ENCODE measurements at places on chromosomes 6 and 20.

GRCh38 chr6:33169291-33170175 is 22.7 kb downstream of the COL11A2 start:
- DNase-seq: no peak
- H3K36me3 ChIP-seq: no peaks in the 10 kb centered on the region
- H3K27me3 ChIP-seq: no peaks in the 10 kb centered on the region
- H3K4me3 ChIP-seq: no peak overlapping the region

GRCh38 chr20:43781215-43781614 is 54.4 kb upstream of the GTSF1L start:
- no peaks in the 10 kb centered on the region for H3K27me3 ChIP-seq
- no peaks in the 10 kb centered on the region for H3K4me1 ChIP-seq
- no peak overlapping the region for H3K4me3 ChIP-seq
- DNase-seq: no peak
- H3K36me3 ChIP-seq: peaks cover 2% of the 10 kb centered on the region

DNA sequence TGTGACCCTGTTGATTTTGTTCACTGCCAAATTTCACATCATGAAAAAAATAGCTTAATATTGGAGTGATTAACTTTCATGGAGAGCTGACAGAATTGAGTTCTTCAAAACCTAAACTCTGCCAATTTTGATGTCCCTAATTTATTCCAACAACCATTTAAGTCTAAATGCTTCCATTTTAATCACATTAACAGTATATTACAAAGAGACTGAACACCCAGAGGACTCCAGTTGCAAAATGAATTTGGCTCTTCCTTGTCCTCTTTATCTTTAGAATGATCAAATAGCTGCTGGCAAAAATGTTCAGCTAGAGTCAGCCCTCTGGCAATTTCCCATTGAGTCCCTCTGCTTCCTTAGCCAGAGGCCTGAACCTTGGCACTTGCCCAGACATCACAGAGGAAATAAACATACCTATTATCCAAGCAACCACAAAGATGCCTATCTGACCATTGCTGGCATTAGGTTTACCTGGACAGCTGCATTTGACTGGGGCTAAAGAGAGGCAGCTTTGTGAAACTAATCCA is 299.0 kb upstream of the STXBP5 start:
- DNase-seq: no peak
- H3K4me1 ChIP-seq: no peaks in the 10 kb centered on the region
- no peaks in the 10 kb centered on the region for H3K27me3 ChIP-seq
- no peak overlapping the region for H3K27ac ChIP-seq

- no peak for DNase-seq
- no peaks in the 10 kb centered on the region for H3K27me3 ChIP-seq
- no peak overlapping the region for H3K4me3 ChIP-seq
- no peak overlapping the region for H3K27ac ChIP-seq
- H3K36me3 ChIP-seq: no peaks in the 10 kb centered on the region
- no peaks in the 10 kb centered on the region for H3K4me1 ChIP-seq
Measured at GRCh38 chr6:143607168-143607567, 70.6 kb upstream of the PHACTR2 start.

Data from liver (tissue), 10 donors.